ENCODE measurements at places on chromosomes 12 and 14.

GRCh38 chr12:7984900-7985299 lies 47.6 kb upstream of the FOXJ2 start:
- no peak for DNase-seq

- no peak for DNase-seq
Measured at GRCh38 chr12:55972042-55972441, 1.8 kb upstream of the RAB5B start.

DNA sequence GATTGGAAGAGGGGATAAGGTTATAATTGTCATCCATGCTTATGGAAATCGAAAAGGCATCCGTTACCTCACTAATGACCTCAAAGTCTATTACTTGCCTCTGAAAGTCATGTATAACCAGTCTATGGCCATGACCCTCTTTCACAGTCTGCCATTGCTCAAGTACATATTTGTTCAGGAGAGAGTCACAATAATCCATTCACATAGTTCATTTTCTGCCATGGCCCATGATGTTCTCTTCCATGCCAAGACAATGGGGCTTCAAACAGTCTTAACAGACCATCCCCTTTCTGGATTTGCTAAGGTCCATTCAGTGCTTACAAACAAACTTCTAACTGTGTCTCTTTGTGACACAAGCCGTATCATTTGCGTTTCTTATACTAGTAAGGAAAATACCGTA lies 5.4 kb downstream of the GAS2L3 start:
- no peak for DNase-seq

DNA sequence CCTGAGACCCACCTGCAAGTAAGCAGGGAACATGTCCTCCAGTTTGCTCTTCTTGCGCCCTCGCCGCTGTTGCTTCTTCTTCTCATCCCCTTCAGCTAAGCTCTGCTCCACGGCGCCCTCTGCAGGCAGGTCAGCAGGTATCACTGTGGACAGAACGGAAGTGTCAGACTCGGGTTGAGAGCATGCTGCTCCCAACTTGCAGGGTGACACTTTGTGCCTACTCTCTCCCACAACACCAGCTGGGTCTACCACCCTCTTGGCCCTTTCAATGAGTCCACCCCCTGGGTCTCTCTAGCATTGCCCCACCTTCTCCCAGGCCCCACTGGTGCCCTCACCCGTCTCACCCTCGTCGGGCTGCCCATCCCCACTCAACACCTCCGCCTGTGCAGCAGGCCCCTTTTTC lies 16.7 kb downstream of the KMT2D start:
- peak; percentile 59 for DNase-seq

DNA sequence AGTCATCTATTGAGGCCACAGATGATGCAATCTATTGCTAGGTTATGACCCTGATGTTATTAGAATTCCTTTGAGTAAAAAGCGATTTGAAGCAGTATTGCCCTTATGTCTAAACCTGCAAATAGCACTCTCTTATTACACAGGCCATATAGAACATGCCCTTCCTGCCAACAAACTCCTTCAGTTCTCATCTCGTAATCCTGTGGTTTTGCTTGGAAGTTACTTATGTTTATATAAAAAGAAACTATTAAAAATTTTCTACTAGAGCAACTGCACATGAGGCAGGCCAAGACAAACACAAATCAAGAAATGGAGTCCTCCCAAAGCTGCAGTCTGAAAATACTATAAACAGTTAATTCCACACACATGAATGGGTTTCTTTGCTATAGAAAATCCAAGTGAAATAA lies 1200.2 kb downstream of the LRFN5 start:
- DNase-seq, result no peak

- DNase-seq, result no peak
Measured at GRCh38 chr12:64824500-64825142, at the start of gene TBC1D30. Gene TBC1D30, plus strand, starts transcription at chr12:64824647. Its CDS starts 233 bp downstream, at chr12:64824880.

DNA sequence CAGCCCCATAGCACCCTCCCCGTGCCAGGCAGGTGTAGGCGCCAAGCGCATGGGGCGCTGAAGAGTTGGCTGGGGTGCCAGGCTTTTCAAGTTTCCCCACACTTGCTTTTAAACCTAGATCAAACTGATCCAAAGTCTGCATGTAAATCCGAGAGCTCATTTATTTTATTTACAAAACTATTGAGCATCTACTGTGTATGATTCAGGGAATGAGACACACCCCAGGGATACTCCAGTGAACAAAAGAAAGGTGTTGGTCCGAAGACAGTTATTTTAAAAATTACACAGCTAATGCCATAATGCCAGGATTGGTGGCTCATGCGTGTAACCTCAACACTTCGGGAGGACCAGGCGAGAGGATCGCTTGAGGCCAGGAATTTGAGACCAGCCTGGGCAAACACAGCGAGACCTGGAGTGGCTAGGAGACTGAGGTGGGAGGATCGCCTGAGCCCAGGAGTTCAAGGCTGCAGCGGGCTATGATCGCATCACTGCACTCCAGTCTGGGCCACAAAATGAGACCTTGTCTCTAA lies 780 bp upstream of the SLC41A2 start:
- no peak for DNase-seq

DNA sequence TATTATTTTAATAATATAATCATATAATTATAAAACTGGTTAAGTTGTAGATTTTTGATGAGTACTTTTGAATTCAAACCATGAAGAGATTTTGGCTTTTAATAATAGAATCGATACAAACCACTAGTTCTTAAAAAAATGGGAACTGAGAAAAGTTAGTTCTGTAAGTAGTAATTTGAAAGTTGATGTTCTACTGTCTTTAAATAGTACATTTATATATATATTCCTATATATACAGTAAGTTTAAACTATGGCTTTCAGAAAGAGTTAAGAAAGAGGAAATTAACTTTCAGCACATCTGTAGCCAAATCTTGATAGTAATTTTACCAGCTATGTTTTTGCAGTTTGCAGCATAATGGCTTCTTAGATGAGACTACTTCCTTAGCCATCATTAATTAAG lies 7.8 kb downstream of the LRRK2 start:
- no peak for DNase-seq

GRCh38 chr12:120978296-120979219 lies at the start of gene HNF1A:
Gene HNF1A, plus strand, starts transcription at chr12:120978543. Its CDS starts 226 bp downstream, at chr12:120978769.
- DNase-seq, result no peak

GRCh38 chr12:129520739-129521138 lies 383.1 kb downstream of the TMEM132D start:
- DNase-seq, result no peak

- DNase-seq, result no peak
Measured at GRCh38 chr12:7351177-7351576, 47.3 kb downstream of the ACSM4 start.

- no peak for DNase-seq
Measured at GRCh38 chr14:51877810-51878209, 17.4 kb downstream of the GNG2 start.

GRCh38 chr14:67541448-67542387 lies 8.6 kb downstream of the PLEKHH1 start:
- DNase-seq, result no peak

DNA sequence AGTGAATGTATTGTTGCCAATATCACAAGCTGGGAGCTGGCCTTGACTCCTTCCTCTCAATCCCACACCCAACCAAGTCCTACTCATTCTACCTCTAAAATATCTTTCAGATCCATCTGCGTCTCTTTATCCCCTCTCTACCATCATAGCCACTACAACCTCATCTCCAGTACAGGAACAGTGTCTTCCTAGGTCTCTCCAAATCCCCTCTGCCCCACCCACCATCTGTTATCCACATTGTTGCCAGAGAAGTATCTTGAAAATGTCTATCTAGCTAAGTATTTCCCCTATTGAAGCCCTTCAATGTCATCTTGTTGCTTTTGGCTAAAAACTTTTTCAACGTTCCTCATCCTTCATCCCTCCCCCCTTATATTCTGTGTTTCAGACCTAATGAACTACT lies 244.7 kb downstream of the C12orf75 start:
- DNase-seq, result no peak

GRCh38 chr12:119679081-119679480 lies 11.1 kb downstream of the PRKAB1 start:
- no peak for DNase-seq

- DNase-seq, result no peak
Measured at GRCh38 chr12:117850048-117850447, 118.7 kb downstream of the KSR2 start.

DNA sequence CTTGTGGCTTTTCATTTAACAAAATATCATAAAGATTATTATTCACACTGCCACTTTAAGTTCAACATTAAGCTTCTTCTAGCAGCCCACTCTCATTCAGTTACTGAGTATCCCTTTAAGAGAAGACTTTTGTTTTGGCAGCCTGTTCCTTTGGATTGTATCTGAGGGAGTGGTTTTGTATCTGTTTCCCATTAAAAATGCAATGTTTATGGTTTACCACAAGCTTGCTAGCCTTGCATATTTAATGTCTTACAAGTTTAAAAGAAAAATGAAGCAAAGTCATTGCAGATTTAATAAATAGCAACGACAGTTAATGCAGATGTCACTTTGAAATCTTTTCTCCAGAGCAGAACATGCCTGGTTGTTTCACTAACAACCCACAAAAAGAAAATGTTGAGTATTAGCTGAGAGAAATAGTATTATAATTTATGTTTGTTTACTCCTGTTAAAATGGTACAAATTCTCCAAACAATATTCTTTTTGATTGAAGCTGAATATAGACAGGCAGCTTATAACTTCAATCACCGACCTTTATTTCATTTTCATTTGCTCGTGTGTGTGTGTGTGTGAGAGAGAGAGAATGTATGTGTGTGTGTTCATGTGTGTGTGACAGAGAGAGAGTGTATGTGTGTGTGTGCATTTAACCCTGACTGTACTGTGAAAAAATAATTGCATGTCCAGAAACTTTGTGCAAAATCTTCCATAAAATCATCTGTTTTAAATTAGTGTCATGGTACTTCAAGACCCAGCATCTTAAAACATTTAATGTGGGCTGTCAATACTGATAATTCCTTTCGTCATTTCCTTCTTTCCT lies 1.8 kb downstream of the DCN start:
- DNase-seq, result no peak

DNA sequence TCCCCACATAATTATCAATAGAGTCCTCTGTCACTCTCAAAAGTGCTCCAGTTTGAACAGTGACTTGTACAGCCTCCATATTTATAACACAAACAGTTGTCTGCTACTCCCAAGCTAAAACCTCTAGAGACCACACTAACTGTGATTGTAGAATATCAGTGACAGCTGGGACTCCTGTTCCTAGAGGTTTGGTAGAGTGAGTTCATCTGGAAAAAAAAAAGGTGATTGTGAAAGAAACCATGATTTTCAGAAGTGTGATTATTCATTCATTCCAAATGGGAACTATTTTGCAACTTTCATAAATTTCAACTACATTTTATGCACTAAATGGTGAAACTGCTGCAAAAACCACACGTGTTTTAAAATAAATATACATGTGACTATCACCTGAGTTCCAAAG lies 128.0 kb upstream of the PLXNC1 start:
- DNase-seq, result no peak

GRCh38 chr12:95173392-95174251 lies 43.6 kb downstream of the FGD6 start:
- DNase-seq, result peak; percentile 86

- peak; percentile 61 for DNase-seq
Measured at GRCh38 chr12:108629824-108630476, 3.7 kb downstream of the SELPLG start.

- DNase-seq, result no peak
Measured at GRCh38 chr14:51789596-51789995, 70.8 kb upstream of the GNG2 start.

DNA sequence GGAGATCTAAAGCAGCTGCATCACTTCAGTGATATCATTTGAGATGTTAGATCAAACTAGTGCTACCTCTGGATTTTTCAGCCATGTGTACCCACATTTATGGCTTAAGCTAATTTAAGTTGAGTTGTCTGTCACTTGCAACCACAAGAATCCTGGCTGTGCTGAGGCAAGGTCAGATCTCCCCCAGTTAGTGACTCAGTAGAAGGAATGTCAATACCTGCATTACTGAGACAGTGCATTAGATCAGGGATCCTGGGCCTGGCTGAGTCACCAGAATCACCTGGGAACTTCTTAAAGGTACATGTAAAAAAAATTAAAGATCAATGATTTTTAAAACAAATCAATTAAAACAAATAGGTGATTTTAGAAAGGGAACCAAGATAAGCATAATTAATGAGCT lies 84.6 kb upstream of the GRIN2B start:
- no peak for DNase-seq

- no peak for DNase-seq
Measured at GRCh38 chr12:57629897-57630471, 3.0 kb downstream of the B4GALNT1 start.

DNA sequence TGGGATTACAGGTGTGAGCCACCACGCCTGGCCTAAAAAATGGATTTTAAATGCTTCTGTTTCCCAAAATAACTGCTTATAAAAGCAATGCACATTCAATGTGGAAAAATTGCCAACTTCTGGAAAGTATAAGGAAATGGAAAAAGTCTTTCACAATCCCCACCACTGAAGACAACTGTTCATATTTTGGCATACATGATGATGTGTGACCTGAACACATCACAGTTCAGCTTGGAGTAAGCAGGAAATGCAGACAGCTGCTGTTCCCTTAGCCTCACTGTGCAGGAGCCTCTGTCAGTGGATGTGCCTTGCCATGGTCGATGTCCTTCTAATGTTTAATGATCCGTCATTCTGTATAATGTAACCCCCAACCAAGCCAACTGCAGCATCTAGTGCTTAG lies 5.2 kb downstream of the MTERF2 start:
- DNase-seq, result no peak

- DNase-seq, result no peak
Measured at GRCh38 chr14:89853936-89854693, 100.4 kb downstream of the EFCAB11 start.

GRCh38 chr12:93813972-93814821 lies 137.0 kb downstream of the CRADD start:
- peak; percentile 81 for DNase-seq
